ENCODE measurements at places on chromosomes 11 and 22. TPM values are rescaled to one million over a fixed set of nuclear protein-coding genes. Genes with fewer than 3 reads are reported as not detected.

The MS4A7 gene
- 51.0 TPM for total RNA-seq

The CBLIF gene
- not detected for total RNA-seq

DNA sequence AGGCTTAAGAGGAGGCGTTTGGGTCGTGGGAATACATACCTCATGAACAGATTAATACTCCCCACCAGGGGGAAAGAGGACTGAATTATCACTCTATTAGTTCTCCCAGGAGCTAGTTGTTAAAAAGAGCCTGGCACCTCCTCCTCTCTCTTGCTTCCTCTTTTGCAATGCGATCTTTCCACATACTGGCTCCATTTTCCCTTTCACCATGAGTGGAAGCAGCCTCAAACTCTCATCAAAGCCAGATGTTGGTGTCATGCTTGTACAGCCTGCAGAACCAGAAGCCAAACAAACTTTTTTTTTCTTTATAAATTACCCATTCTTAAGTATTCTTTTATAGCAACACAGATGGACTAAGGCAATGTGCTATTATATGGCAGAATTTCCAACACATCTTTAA lies 258.5 kb downstream of the FAM76B start:
- H3K27ac ChIP-seq: no peak overlapping the region
- H3K4me1 ChIP-seq: no peaks in the 10 kb centered on the region
- H3K27me3 ChIP-seq: no peaks in the 10 kb centered on the region
- no peaks in the 10 kb centered on the region for H3K36me3 ChIP-seq

The MS4A15 gene
- total RNA-seq: not detected

DNA sequence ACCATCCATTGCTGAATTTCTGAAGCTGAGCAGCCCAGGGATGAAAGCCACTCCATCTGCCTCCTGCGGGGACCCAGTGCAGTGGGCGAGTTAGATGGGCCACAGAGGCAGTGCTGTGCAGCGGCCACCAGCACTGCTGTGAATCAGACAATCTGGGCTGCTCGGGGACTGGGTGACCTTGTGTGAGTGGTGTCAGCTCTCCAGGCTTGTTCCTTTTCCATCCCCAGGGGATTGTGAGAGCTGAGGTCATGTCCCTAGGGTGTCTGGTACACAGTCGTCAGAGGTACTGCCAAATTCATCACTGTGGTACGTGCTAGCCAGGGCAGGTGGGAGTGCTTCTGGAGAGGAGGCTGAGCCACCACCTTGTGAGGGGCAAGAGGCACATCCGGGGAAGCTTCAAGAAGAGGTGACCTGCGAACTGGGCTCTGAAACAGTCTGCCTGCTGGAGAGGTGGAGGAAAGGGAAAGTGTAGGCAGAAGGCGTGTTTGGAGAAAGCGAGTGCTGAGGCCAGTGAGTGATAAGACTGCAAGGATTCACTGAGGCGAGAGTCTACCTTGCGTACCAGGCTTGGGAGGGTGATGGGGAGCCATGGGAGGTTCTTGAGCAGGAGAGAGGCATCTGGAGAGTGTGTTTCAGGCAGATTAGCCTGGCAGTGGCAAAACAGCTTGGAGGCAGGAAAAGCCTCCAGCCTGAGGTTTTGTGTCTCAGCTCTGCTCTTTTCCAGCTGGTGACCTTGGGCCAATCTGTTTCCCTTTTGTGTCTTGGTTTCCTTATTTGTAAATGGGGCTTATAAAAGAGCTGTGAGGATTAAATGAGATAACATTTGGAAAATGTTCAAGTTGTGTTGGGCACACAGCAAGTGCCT lies 22.7 kb downstream of the CACNA1I start:
- peaks cover 8% of the 10 kb centered on the region for H3K4me1 ChIP-seq
- DNase-seq: no peak
- no peaks in the 10 kb centered on the region for H3K36me3 ChIP-seq

DNA sequence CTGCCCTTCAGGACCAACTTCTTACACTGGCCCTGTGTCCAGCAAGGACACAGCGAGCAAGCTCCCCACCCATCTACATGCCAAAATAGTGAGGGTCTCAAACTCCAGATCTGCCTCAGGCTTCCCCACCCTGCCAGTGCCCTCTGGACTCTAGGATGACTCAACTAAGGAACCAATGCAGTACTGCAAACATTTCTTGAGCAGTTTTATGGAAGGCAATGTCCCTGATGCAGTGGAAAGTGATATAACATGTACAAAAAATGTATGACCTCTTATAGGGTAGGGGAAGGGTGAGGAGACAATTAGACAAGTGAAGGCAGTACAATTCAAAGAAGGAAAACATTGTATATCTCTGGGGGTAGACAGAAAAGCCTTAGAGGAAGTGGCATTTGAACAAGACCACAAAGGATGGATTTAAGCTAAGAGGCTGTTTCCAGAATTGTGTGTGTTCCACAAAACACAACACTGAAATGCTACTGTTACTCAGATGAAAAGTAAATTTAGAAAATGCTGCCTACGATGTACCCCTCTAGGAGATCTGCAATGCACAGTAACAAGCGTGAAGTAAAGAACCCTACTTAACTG lies 47.3 kb downstream of the RAB30 start:
- H3K27me3 ChIP-seq: no peaks in the 10 kb centered on the region
- H3K36me3 ChIP-seq: no peaks in the 10 kb centered on the region
- no peak overlapping the region for H3K4me3 ChIP-seq
- no peak for DNase-seq
- no peak overlapping the region for H3K27ac ChIP-seq

DNA sequence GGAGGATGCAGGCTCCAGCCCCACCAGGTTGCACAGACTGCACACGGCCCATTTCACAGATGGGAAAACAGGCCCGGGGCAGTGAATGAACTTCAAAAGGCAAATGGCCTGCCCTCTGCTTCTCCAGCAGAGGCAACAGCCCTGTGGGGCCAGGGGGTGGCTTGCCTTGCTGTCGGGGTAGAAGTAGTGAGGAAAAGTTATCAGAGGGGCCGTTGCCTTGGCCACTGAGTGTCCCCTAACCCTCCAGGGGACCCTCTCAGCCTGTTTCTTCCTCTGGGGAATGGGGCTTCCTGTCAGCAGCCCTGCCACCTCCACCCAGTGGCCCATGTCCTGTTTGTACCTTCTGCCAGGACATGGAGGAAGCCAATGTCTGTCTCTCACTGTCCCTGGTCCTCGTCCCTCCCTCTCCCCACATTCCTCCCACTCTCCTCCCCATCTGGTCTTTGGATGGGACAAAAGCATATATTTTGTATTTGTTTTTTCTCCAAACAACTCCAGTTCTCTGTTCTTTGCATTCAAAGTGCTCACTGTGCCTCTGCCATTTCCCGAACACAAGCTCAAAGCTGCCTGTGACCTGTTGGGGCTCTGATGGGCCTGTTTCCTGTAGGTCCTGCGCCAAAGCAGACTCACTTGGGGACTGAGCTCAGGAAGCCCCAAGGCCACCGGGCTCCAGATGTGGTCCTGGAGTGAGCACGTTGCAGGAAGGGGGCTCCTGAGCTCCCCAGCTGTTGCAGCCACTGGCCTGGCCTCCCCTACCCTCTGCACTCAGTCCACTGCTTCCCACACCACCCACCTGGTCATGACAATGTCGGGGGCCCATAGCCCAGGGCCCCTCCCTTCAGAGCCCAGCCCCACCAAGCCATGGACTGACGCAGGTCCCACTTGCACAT lies 9.5 kb downstream of the MAP4K2 start:
- peak; percentile 69 for DNase-seq
- H3K4me1 ChIP-seq: no peaks in the 10 kb centered on the region
- H3K27ac ChIP-seq: no peak overlapping the region

DNA sequence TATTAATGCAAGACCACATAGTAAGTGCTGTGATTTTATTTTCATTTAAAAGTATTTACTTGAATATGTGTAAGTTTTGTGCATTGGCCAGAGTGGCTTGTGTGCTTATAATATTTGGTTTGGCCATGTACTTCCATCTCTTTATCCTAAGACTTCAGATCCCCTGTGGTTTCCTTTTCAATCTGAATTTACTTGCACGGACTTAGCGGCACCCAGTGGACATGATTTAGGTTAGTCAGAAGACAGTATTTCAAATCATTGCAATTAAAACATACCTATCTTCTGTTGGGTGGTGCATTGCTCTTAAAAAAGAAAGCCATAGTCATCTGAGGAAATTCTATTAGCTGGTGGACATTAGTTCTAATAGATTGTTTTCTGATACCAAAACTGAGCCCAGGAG lies 30.7 kb downstream of the PIWIL4 start:
- no peaks in the 10 kb centered on the region for H3K4me1 ChIP-seq
- no peak for DNase-seq
- H3K36me3 ChIP-seq: no peaks in the 10 kb centered on the region
- no peak overlapping the region for H3K4me3 ChIP-seq

The CDC42BPG gene
- 0.83 TPM for total RNA-seq

- H3K36me3 ChIP-seq: no peaks in the 10 kb centered on the region
- H3K4me1 ChIP-seq: no peaks in the 10 kb centered on the region
- no peaks in the 10 kb centered on the region for H3K27me3 ChIP-seq
- H3K4me3 ChIP-seq: no peak overlapping the region
- H3K27ac ChIP-seq: no peak overlapping the region
Observed at GRCh38 chr11:44708009-44708408, 18.8 kb upstream of the TSPAN18 start.

The C11orf42 gene
- not detected for total RNA-seq

DNA sequence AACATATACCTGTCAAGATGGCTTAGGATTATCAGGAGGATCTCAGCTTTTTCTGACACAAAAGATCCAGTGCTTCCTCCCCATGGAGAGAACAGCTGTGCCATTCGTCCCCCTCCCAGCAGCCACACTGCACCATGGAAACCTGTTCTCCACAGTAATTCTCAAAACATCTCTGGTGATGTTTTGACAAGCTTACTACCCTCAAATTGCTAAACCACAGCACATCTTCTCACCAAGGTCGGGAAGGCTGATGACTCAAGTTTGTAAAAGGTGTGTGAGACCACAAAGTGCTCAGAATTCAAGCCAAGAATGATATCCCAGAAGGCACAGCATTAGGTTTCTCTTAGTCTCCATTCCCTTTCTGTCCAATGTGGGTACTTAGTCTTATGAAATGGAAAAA lies 3.9 kb upstream of the RAB38 start:
- H3K4me3 ChIP-seq: no peak overlapping the region
- no peaks in the 10 kb centered on the region for H3K27me3 ChIP-seq
- DNase-seq: no peak
- no peak overlapping the region for H3K27ac ChIP-seq
- no peaks in the 10 kb centered on the region for H3K4me1 ChIP-seq
- H3K36me3 ChIP-seq: no peaks in the 10 kb centered on the region

The CCDC188 gene
- not detected for total RNA-seq

DNA sequence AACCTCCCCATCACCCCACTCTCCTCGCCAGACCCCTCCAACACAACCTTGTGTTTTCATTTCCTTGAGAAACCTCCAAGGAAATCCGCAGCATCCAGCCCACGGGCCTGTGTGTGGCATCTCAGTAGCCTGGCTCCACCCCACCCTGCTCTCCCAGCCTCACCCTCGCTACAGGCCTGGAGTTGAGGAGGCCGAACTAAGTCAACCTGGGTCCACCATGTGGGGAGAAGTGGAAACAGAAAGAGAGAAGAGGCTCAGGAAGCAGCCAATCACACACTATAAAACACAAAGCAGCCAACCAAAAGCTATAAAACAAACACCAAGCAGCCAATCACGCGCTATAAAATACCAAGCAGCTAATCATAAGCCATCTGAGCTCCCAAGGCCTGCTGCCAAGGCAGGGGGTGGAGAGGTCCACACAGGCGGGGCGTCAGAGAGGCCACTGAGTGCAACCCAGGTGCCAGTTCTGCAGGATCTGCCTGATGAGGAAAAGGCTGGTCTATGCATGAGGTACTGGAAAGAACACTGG lies 72.0 kb downstream of the MICAL3 start:
- no peaks in the 10 kb centered on the region for H3K27me3 ChIP-seq
- no peak overlapping the region for H3K27ac ChIP-seq
- H3K4me1 ChIP-seq: no peaks in the 10 kb centered on the region
- no peaks in the 10 kb centered on the region for H3K36me3 ChIP-seq
- H3K4me3 ChIP-seq: no peak overlapping the region
- DNase-seq: peak; percentile 57

The PIH1D2 gene
- total RNA-seq: 3.9 TPM

The MIOX gene
- not detected for total RNA-seq

- no peaks in the 10 kb centered on the region for H3K36me3 ChIP-seq
- no peak for DNase-seq
- H3K27me3 ChIP-seq: no peaks in the 10 kb centered on the region
Observed at GRCh38 chr11:117670924-117671323, 126.1 kb downstream of the DSCAML1 start.

DNA sequence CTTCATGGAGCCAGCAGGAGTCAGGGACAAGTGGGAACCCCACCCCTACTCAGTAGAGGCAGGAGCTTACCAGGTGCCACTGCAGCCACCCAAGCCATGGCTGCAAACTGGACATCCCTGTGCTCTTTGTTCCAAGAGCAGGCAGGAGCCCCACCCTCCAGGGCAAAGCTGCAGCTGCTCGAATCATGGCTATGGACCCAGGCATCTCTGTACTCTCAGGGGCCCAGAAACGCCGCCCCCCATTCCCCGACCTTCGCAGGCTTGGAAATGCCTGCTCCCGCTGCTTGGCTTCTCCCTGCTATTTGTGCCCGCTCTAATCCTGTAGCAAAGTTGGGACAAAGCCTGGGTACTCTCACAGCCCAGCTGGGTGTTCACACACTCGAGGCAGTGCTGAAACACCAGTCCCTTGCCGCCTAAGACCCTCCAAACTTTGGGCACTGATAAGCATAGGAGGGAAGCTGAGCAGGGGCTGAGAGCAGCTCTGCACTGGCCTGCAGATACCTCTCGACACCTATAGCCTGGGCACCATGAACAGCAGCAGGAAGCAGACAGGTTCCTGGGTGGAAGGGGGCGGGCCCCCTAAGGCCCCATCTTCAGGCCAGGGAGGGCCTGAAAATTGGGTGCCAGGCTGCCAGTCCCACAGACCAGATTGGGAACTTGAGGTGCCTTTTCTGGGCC lies 402.4 kb downstream of the LRRC4C start:
- no peaks in the 10 kb centered on the region for H3K4me1 ChIP-seq
- no peaks in the 10 kb centered on the region for H3K36me3 ChIP-seq
- peak; percentile 50 for DNase-seq
- no peak overlapping the region for H3K27ac ChIP-seq
- no peak overlapping the region for H3K4me3 ChIP-seq
- H3K27me3 ChIP-seq: no peaks in the 10 kb centered on the region

DNA sequence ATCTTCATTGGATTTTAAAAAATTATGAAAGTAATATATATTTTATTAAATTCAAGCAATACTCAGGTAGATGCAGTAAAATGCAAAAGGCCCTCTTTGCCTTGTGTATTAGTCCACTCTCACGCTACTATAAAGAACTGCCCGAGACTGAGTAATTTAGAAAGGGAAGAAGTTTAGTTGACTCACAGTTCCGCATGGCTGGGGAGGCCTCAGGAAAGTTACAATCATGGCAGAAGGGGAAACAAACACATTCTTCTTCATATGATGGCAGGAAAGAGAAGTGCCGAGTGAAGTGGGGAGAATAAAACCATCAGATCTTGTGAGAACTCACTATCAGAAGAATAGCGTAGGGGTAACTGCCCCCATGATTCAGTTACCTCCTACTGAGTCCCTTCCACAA lies 130.8 kb downstream of the HIPK3 start:
- H3K4me3 ChIP-seq: no peak overlapping the region
- no peak for DNase-seq
- H3K27ac ChIP-seq: no peak overlapping the region
- H3K4me1 ChIP-seq: no peaks in the 10 kb centered on the region
- H3K36me3 ChIP-seq: no peaks in the 10 kb centered on the region

The OR52E8 gene
- not detected for total RNA-seq

The CD3E gene
- 0.28 TPM for total RNA-seq
